NCI-H1694 (cell line): ENCODE measurements at places on chromosomes 6 and 20.

GRCh38 chr6:52858416-52858815 lies 17.8 kb upstream of the GSTA5 start:
- no peak for DNase-seq

DNA sequence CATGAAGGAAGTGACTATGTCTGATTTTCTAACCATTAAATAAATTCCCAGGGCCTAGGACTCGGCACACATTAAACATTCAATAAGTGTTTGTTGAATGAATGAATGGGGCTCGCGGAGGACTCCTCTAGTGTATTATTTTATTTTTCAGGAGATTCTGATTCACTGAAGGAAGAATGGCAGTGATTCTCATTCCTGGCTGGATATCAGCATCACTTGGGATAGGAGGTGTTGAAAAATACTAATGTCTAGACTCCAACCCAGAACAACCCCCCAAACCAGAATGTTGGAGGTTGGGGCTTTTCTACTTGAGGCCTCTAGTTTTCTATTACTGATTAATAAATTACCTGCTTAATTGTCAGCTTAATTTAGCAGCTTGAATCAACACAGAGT lies 195.4 kb downstream of the BTBD3 start:
- DNase-seq, result no peak

DNA sequence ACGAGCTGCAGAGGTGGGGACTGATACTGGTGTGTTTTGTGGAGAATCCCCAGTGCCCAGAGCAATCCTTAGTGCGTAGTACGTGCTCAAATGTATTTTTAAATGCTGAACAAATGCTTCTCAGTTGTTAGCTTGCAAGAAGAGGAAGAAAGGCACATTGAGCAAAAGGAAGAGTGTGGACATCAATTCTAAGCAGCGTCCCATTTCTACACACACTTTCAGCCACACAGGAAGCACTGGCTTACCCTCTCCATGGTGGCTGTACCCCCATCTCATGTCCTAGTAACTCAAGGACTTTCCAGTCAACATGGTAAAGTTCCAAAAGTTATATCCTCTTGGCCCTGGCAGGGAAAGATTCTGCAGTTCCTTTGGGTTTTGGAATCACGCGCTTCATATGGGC lies 98.8 kb upstream of the NXT1 start:
- DNase-seq, result no peak

- DNase-seq, result no peak
These were observed 69.6 kb downstream of the JAG1 start for GRCh38 chr20:10603971-10604864.

- DNase-seq, result no peak
These were observed 72.4 kb upstream of the LAMP5 start for GRCh38 chr20:9441948-9442347.

GRCh38 chr20:54284928-54285704 lies 77.2 kb downstream of the PFDN4 start:
- DNase-seq, result no peak

- no peak for DNase-seq
These were observed 31.0 kb downstream of the TOMM6 start for GRCh38 chr6:41818271-41819054.

DNA sequence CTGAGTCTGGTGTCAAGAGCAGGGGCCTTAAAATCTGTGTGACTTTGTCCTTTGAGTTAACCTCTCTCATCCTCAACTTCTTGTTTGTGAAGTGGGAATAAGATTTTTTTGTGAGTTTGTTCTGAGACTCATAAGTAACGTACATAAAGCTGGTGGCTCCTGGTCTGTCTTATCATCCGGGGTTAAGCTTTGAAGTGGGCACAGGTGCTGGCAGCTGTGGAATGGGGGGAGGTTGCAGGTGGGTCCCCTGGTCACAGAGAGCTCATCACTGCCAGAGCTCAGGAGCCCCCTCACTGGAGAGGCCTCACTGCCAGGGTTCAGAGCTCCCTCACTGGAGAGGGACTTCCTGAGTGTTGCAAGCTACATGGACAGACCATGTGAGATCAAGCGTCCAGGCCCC lies 174.1 kb downstream of the NRN1 start:
- no peak for DNase-seq

GRCh38 chr6:127404594-127405178 lies 54.5 kb downstream of the KIAA0408 start:
- DNase-seq, result no peak

- no peak for DNase-seq
These were observed 250.9 kb downstream of the ANKRD60 start for GRCh38 chr20:57977569-57977968.

GRCh38 chr6:121338956-121339355 lies 4.7 kb upstream of the TBC1D32 start:
- DNase-seq, result no peak

GRCh38 chr6:23301556-23301955 lies 732.2 kb downstream of the HDGFL1 start:
- DNase-seq, result no peak

DNA sequence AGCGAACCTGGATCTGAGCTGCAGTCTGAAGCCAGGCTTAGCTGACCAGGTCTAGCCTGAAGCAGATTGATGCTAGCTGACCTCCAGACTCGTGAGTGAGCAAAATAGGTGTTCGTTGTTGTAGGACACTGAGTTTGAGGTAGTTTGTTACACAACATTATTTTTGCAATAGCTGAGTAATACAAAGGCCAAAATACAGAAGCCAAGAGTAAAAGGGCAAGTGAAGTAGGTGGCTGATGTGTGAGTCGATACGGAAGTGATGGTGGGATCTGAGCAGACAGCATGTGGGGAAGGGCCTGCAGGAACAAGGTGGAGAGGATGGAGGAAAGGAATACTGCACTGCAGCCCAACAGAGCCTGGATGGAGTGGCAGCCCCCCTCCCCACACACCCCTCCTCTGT lies 8.5 kb upstream of the SPATS1 start:
- DNase-seq, result no peak

DNA sequence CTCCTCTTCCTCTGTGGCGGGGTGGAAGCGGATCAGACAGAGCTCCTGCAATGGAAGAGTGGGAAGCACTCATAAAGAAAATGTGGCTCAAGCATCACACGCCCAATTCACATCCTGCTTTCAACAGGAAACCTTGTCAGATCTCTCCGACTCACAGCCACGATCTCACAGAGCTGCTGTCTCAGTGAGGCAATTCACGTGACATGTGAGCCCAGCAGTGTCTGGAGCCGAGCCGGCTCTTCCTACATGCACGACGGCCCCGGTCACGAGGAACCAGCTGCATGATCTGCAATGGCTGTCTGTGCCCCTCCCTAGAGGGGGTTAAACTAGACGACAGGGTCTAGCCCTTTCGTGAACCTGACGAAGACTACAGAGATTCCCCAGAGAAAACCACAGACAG lies 29.5 kb upstream of the TCFL5 start:
- DNase-seq, result no peak

- no peak for DNase-seq
These were observed 1.1 kb downstream of the VGLL2 start for GRCh38 chr6:117266257-117267053.

DNA sequence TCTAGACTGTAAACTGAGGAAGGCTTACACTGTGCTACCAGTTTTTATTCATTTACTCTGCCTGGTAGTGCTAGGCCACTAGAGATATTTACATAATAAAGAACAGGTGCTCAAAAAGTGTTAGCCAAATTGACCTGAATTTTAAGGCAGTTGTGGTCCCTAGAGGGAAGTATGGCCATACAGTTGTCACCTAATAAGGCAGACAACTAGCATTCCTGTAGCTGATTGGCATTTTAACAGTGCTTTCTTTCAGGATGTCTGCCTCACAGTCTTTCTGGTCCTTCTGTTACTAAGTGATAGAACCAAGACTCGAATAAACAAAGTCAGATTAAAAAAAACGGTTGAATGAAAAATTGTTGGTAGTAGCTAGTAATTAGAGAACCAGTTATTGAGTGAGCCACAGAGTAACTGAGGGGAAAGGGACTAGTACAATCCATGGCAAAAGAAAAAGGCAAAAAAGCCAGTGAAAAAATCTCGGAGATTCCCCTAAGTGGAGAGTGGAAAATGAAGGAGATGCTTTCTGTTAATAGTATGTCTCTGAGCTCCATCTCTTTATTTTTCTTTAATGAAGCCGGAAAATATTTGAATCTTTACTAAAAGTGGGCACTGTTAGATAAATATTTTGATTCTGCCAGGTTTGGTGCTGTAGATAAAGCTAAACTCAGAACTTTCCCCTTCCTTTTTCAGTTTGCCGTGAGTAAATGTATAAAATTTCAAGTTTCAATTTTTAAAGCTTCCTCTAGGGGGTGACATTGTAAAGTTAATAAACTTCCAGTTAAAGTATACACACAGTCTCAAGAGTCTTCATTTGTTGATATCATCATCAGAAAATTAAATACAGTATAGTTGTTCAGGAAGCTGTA lies 9.1 kb downstream of the VTA1 start:
- peak; percentile 1 for DNase-seq

DNA sequence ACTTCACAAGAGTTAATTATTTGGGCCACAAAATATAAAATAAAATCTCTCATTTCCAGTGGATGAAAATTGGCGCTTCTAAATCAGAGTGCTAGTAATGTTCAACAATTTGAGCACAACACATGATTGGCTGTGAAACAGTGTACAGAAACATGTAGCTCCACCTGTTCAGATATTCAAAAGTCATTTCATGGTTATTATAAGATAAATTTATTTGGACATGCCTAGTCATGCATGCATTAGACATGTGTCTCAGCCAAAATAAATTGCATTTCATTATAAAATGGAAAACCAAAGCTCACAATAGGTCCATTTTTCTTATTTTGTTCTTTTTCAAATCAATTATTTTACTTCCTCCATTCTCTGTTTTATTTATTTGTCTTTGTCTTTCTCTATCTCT lies 374.8 kb downstream of the LMBRD1 start:
- DNase-seq, result peak; percentile 12

DNA sequence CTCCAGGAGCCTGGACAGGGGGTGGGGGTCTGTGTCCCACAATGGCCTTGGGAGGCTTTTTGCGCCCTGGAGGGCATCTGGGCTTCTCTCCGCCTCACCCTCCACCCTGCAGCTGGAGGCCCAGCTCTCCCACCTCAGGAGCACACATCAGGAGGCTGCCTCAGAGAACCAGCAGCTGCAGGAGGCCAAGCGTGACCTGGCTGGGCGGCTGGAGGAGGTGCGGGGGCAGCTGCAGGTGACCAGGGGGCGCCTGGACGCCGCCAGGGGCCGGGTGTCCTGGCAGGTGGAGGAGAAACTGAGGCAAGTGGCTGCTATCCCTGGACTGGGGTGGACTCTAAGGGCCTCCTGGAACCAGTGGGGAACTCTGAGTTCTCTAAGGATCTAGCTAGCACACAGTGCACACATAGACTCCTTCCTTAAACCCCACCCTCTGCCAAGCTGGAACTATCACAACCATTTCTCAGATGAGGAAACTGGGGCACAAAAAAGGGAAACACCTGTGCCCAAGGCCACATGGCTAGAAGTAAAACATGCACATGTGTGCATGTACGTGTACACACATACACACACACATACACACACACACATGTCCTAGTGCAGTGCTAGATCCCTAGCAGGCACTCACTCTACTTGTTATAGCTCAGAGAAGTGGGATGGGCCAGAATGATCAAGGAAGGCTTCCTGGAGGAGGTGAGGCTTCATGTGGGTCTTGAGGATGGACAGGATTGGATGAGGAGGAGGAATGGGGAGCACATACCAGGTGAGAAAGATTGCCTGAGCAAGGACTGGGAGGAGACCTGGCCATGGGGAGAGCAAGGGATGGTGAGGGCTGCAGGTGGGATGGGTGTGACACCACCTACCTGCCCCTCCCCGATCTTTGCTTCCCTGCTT lies 22.9 kb downstream of the RAB44 start:
- DNase-seq, result no peak

DNA sequence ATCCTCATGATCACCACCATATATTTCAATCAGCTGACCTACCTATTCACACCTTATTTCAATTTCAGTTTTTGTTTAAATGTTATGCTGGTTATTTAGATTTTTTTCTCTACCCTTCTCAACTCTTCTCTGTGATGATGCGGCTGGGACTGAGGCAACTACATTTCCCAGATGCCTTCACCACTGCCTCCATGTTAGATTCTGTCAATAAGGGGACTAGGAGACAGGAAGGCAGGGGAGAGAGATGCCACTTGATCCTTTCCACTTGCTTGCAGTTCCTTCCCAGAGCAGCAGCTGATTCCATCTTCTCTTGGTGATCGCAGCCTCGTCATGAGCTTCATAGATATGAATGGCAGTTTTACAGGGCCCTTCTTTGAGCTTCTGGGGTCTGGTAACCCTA lies 33.5 kb upstream of the POU3F2 start:
- no peak for DNase-seq

- DNase-seq, result peak; percentile 44
These were observed at the start of gene PHF10 for GRCh38 chr6:169724494-169725124. PHF10 (minus strand) TSS chr6:169724500; CDS start chr6:169723931, 569 bp downstream.

GRCh38 chr6:84779917-84780316 lies 15.5 kb upstream of the TBX18 start:
- no peak for DNase-seq

DNA sequence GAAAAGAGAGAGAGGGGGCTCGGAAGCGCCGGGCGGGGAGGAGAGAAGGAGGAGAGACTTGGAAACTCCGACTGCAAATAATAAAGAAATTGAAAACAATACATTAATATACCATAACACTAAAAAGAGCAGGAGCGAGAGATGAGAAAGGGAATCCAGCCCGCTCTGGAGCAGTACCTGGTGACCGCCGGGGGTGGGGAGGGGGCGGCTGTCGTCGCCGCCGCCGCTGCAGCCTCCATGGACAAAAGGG lies 338 bp downstream of the E2F3 start:
- no peak for DNase-seq

DNA sequence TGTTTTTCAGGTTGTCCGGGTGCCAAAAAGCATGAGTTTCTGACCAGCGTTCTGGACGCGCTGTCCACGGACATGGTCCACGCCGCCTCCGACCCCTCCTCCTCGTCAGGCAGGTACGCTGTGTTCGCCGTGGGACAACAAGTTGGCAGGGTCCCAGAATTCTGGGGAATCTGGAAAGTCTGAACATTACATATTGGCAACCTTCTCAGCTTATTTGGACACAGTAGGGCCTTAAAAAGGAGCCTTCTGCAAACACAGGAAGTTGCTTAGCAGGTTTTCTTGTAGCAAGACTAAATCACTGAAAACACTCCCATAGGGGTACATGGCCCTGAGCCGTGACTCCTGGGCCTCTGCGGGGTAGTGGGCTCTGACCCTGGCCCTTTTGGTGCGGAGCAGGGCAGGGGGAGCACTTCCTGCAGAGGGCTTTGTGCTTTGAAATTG lies 209.7 kb downstream of the SMOC2 start:
- DNase-seq, result no peak

DNA sequence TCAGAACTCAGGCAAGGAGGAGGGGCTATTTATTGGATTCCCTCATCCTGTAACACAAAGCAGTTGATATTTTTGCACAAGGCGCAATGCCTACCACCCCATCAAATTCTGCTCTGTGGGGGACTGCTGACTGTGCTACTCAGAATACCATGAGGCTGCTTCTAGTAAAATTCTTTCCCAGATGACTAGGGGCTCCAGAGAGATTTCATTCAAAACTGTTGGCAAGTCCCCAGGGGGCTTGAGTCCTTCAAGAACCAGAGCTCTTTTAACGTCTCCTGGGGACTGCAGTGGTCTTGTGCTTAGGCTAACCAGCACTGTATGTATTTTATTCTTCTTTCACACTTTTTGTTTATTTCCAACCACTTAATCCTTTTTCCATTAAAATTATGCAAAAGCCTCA lies 365.9 kb upstream of the AGPAT4 start:
- DNase-seq, result no peak

- DNase-seq, result no peak
These were observed 59.7 kb downstream of the TFAP2A start for GRCh38 chr6:10355115-10355702.
